Nucleus accumbens (tissue), 56 donors: ENCODE measurements at places on chromosomes 7 and 10.

DNA sequence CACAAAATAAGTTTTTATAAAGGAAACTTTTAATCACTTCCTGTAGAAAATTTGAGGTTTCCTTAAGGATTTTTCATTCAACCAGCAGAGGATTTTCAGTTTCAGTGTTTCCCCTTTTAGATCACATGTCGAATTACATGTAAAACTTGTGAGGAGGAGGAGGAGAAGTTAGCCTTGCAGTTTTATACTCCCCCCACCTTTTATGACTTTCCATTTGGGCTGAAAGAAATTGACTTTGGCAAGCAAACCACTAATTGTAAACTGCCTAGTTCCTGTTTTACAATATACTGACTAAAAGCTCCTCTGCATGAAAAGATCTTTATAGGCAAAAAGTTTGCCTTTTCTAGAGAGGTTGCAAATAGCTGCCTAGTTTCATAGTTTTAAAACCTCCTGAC, 3.0 kb downstream of the BAMBI start:
- no peak for DNase-seq

- DNase-seq, result no peak
These were observed 9.2 kb downstream of the NPFFR1 start for GRCh38 chr10:70274643-70275042.

GRCh38 chr7:90681336-90682022, 85.4 kb downstream of the CDK14 start:
- DNase-seq, result no peak

GRCh38 chr7:95472581-95473161, 13.1 kb upstream of the ASB4 start:
- DNase-seq, result no peak

GRCh38 chr7:16585540-16585939, 58.9 kb downstream of the LRRC72 start:
- no peak for DNase-seq

DNA sequence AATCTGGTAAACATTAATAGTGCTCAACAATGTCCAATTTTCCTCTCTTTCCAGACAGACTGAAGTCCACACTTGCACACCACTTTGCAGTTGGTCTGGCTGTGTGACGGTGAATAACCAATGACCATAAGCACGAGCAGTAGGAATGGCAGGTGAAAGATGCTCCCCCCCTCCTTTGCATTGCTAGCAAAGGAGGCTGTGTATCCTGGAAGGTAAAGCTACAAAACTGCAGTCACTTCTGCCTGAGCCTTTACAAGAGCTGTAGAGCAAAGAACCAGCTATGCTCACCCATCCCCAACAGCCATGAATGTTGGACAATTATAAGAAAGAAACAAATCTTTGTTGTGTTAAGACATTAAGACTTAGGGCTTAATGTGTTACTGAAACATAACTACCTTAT, 178.0 kb downstream of the IPMK start:
- DNase-seq, result no peak

DNA sequence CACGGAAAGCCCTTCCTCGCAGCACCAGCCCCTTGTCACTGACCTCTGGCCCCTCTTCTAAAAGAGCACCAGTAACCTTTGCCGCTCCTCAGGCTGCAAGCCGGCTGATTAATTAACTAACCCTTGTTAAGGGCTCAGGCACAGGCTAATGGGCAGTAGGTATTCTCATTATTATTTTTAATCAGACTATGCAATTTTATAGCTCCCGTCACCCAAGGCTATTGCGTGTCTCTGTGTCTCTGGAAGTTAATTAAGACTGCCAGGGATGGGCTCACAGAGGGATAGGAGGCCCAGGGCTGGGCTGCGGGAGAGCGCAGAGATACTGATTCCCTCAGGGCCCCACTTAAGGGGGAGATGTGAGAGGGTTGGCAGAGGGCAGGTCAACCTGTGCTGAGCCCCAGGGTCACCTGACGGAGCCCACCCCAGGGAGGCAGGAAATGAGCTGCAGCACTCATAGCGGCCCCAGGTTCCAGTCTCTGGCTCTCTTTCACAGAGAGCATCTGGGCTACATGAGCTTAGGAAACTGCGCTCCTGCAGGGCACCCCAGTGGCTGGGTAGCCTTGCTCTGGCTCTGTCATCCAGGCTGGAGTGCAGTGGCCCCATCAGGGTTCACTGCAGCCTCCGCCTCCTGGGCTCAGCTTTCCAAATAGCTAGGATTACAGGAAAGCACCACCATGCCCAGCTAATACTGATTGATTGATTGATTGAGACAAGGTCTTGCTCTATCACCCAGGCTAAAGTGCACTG, 92.2 kb upstream of the LRRC4 start:
- no peak for DNase-seq

GRCh38 chr7:50330696-50331095, 26.2 kb downstream of the IKZF1 start:
- no peak for DNase-seq

GRCh38 chr7:29100924-29101323, 45.4 kb downstream of the CPVL start:
- no peak for DNase-seq

DNA sequence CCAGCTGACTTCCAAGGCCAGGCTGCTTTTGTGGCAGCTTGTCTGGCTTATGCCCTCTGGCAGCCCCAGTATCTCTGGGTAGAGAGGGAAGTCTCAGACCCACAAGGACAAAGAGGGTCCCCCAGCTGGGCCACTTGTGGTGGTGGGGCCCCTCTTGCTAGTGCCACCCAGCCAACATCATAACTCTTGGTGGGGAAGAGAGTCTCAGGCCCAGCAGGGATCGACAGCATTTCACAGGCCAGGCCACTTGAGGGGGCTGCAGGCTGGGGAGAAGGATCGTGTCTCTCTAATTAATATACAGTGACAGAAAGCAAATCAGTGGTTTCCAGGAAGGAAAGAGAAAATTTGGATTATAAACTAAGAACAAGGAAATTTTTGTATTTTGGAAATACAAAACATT, 76.0 kb downstream of the TYW1B start:
- no peak for DNase-seq

- DNase-seq, result no peak
These were observed 279.2 kb downstream of the CXCL12 start for GRCh38 chr10:44105696-44106095.

GRCh38 chr10:122780391-122780790, 65.3 kb downstream of the CUZD1 start:
- no peak for DNase-seq

- no peak for DNase-seq
These were observed 13.6 kb upstream of the SVIL start for GRCh38 chr10:29648114-29648982.

- no peak for DNase-seq
These were observed 136.3 kb downstream of the ELFN1 start for GRCh38 chr7:1806354-1806753.

DNA sequence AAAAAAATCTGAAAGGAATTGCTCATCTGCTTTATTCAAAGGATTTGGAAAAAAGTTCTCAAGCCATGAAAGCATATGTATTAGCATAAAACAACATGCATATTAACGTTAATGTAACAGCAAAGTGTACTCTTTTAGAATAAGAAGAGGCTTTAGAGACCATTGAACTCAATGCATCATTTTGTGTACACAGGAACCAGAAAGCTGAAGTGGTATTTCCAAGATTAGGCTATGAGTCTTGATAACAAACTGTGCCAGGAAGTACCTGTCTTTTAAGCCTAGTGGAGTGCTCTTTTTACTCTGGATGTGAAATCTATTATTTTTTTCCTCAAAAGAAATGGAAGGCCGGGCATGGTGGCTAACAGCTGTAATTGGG, 164.2 kb downstream of the THSD7A start:
- DNase-seq, result no peak

DNA sequence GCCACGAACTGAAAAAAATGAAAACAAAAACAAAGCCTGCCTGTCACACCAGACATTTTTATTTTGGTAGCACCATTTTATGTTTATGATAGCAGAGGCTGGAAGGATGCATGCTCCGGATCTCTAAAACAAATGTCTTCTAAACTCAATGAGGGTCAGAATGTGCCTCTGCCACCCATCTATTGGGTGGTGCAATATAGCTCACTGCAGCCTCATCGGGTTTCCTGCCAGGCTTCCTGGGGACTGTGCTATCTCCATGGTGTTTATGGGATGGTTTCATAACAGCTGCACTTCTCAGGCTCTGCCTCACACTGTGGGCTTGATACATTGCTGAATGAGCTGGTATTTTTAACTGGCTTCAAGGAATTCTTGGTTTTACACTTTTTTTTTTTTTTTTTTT, 94.4 kb downstream of the ITIH5 start:
- no peak for DNase-seq

- DNase-seq, result no peak
These were observed 57.0 kb downstream of the KLRG2 start for GRCh38 chr7:139426258-139427028.

DNA sequence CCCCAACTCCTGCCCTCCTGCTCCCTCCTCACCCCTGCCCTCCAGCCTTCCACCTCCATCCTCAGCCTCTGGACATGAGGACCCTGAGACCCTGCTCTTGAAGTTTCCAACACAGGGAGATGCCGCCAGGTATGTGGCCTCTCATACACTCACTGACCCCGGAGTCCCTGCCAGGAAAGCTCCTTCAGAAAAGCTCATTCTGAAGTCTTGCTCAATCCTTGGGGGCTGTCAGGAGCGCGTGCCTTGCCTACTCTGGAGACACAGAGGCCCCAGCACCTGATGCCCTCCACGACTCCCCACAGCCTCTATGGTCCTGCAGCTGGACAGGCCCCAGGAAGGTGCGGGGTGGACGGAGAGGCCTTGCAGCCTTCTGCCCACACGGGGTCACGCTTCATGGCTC, 11.0 kb downstream of the NUDT1 start:
- no peak for DNase-seq
